ENCODE measurements at places on chromosomes 2 and 18. TPM values are rescaled to one million over a fixed set of nuclear protein-coding genes. Genes with fewer than 3 reads are reported as not detected.

- H3K36me3 ChIP-seq, result no peaks in the 10 kb centered on the region
- DNase-seq, result no peak
- H3K4me1 ChIP-seq, result no peaks in the 10 kb centered on the region
- no peak overlapping the region for H3K4me3 ChIP-seq
- H3K27me3 ChIP-seq, result peaks cover 6% of the 10 kb centered on the region
Observed at GRCh38 chr2:20390524-20391123, 40.0 kb upstream of the PUM2 start.

- no peaks in the 10 kb centered on the region for H3K27me3 ChIP-seq
- DNase-seq, result no peak
- H3K27ac ChIP-seq, result no peak overlapping the region
- H3K36me3 ChIP-seq, result no peaks in the 10 kb centered on the region
- H3K4me1 ChIP-seq, result peaks cover 14% of the 10 kb centered on the region
Observed at GRCh38 chr2:101627285-101628029, 70.0 kb upstream of the MAP4K4 start.

GRCh38 chr2:67923696-67924095 lies 139.1 kb downstream of the C1D start:
- H3K27me3 ChIP-seq, result peaks cover 2% of the 10 kb centered on the region
- DNase-seq, result no peak
- no peak overlapping the region for H3K4me3 ChIP-seq
- H3K36me3 ChIP-seq, result no peaks in the 10 kb centered on the region
- no peaks in the 10 kb centered on the region for H3K4me1 ChIP-seq
- H3K27ac ChIP-seq, result no peak overlapping the region

- peaks cover 73% of the 10 kb centered on the region for H3K4me1 ChIP-seq
- peak overlapping the region; percentile 79 for H3K4me3 ChIP-seq
- peaks cover 39% of the 10 kb centered on the region for H3K27me3 ChIP-seq
- peak overlapping the region; percentile 69 for H3K27ac ChIP-seq
- peaks cover 43% of the 10 kb centered on the region for H3K36me3 ChIP-seq
Observed at GRCh38 chr2:74502720-74503505, 3.5 kb upstream of the LBX2 start.

DNA sequence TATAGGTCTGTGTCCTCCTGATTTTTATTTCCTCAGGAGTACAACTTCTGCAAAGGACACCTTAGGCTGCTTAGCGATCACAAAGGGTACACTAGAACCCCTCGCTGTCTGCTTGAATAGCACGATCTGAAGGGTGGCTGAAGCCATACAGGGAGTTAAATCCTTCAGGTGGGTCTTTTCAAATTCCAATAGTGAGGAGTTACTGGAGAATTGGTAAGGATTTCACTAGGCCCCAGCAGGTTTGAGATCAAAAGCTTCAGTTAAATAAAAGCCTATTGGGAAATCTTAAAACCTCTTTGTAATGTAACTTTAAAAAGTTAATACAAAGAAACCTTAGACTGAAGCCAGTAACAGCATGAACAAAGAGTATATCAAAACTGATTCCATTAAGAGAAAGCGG lies 613.1 kb downstream of the ZEB2 start:
- no peak overlapping the region for H3K27ac ChIP-seq
- H3K36me3 ChIP-seq, result no peaks in the 10 kb centered on the region
- H3K27me3 ChIP-seq, result peaks cover 2% of the 10 kb centered on the region

- H3K36me3 ChIP-seq, result no peaks in the 10 kb centered on the region
- no peaks in the 10 kb centered on the region for H3K4me1 ChIP-seq
- DNase-seq, result no peak
- no peak overlapping the region for H3K27ac ChIP-seq
- H3K4me3 ChIP-seq, result no peak overlapping the region
Observed at GRCh38 chr2:50875561-50875960, 156.4 kb downstream of the NRXN1 start.

- H3K4me1 ChIP-seq, result no peaks in the 10 kb centered on the region
- peaks cover 25% of the 10 kb centered on the region for H3K27me3 ChIP-seq
- H3K4me3 ChIP-seq, result no peak overlapping the region
- no peaks in the 10 kb centered on the region for H3K36me3 ChIP-seq
- DNase-seq, result no peak
- H3K27ac ChIP-seq, result no peak overlapping the region
Observed at GRCh38 chr2:29261003-29261402, 145.8 kb downstream of the CLIP4 start.

DNA sequence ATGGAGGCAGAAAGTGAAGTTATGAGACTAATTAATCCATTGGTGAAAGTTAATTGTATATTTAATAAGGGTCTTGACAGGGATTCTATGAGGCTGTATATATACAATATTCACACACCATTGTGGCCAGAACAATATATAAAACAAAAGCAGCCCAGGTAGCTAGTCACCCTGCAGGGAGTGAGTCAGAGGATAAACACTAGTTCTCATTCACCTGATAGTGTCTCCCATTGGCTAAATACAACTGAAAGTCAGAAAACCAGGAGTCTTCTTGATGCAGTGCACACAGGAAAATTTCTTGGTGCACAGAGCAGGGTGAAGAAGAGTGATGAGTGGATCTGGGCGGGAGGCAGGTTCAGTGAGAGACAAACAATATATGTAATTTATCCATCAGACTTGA lies 465.2 kb downstream of the ERBB4 start:
- H3K27ac ChIP-seq, result no peak overlapping the region
- no peaks in the 10 kb centered on the region for H3K27me3 ChIP-seq

DNA sequence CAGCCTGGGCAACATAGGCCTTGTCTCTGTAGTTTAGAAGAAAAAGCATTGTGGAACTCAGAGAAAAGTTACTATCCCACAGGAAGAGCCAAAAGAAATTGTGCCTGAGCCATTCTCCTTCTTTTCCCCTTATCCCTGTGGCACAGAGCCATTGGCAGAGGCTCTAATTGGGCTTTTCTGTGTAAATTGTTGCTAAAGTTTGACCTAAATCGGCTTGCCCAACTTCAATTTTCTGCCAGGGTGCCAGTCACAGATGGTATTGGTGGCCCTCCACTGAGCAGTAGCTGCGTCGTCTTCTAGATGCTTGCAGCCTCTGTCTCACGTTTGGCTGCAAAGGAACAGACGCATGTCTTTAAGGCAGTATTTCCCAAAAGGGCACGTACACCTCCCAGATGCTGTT lies 30.3 kb downstream of the ZNF532 start:
- H3K27ac ChIP-seq, result no peak overlapping the region
- H3K4me3 ChIP-seq, result no peak overlapping the region
- H3K27me3 ChIP-seq, result peaks cover 13% of the 10 kb centered on the region
- H3K36me3 ChIP-seq, result no peaks in the 10 kb centered on the region
- no peak for DNase-seq

GRCh38 chr2:167487728-167488127 lies 599.4 kb downstream of the XIRP2 start:
- DNase-seq, result no peak
- no peaks in the 10 kb centered on the region for H3K36me3 ChIP-seq
- H3K4me1 ChIP-seq, result no peaks in the 10 kb centered on the region

DNA sequence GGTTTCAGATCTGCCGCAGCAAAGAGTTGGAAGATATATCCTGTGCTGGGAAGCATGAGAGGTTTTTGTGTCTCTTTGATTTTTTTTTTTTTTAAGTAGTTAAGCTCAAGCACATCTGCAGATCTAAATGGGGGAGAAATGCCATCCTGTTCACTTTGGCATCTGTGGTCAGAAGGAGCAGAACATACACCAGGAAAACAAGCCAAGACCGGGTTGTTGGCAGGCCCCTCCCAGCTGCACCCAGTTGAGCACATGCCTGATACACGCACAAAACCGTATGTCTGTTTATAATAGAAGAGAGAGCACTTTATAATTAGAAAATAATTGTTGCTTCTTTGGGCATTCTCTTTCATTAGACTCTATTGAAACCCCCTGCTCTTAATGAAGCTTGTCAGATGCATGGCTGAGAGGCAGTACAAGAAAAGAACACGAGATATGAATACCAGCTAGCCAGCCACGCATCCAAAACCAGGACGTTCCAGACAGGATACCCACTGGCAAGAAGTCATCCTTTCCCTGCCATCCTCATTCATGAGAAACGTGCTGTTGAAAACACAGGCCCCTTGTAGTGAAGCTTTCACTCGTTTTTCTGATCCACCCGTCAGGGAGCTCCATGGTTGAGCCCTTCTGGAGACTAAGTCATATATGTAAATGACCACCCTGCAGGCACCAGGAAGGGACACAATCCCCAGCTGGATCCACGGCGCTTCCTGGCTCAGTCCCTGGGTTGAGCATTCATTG lies 152.2 kb downstream of the ALPK2 start:
- DNase-seq, result no peak
- H3K27ac ChIP-seq, result no peak overlapping the region
- no peaks in the 10 kb centered on the region for H3K36me3 ChIP-seq
- H3K4me1 ChIP-seq, result no peaks in the 10 kb centered on the region
- no peak overlapping the region for H3K4me3 ChIP-seq
- peaks cover 7% of the 10 kb centered on the region for H3K27me3 ChIP-seq

Gene SLC14A1
- 3.8 TPM for total RNA-seq

Gene PSMA8
- total RNA-seq, result 1.2 TPM

Gene SERPINB3
- total RNA-seq, result not detected

Gene LYPD6
- total RNA-seq, result not detected

Gene ANKRD62
- not detected for total RNA-seq

All from activated CD8-positive, alpha-beta T cell treated with anti-CD3 and anti-CD28 coated beads, Interleukin-2, amount 10 ng/mL, durations not matched to agents 7 days and 5 days (primary cell).